ENCODE measurements at places on chromosomes 7 and 10. TPM values are rescaled to one million over a fixed set of nuclear protein-coding genes. Genes with fewer than 3 reads are reported as not detected.

Gene ACTR1A
- total RNA-seq, result 104 TPM

- H3K27me3 ChIP-seq, result peaks cover 10% of the 10 kb centered on the region
- no peak for DNase-seq
- no peak overlapping the region for H3K27ac ChIP-seq
- H3K4me3 ChIP-seq, result no peak overlapping the region
- no peaks in the 10 kb centered on the region for H3K36me3 ChIP-seq
- no peaks in the 10 kb centered on the region for H3K4me1 ChIP-seq
Observed at GRCh38 chr7:101632641-101633040, 3.5 kb upstream of the MYL10 start.

DNA sequence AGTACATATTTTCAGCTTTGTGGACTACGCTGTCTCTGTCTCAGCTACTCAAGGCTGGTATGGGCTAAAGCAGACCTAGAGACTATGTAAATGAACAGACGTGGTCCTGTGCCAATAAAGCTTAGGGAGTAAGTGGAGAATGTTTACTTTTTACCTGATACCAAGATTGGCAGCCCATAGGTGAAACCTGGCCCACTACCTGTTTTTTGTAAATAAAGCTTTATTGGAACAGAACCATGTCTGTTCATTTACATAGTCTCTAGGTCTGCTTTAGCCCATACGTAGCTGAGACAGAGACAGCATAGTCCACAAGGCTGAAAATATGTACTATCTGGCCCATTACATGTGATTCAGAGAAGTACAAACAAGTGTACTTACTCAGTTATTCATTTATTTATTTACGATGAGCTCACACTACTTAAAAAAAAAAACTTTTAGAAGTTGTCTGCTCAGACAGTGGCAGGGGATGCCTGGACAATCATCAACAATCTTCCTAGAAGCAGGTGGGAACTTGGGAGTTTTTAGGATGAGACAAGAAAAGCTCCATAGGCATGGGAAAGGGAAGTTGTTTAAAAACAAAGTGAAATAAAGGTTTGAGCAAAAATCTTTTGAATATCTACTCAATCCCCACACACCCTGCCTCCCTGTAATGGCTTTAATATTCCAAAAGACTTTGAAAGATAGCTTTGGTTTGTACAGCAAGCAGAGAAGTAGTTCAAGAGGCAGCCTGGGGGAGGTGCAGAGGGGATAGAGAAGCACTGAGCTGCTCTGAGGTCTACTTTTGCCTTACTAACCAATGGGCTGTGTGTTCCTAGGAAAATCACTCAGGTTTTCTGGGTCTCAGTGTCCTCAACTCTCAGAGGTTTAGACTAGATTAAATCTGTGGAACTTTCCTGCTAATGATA lies 114.4 kb upstream of the AFAP1L2 start:
- no peaks in the 10 kb centered on the region for H3K27me3 ChIP-seq
- H3K4me1 ChIP-seq, result peaks cover 7% of the 10 kb centered on the region
- peak overlapping the region; percentile 74 for H3K27ac ChIP-seq
- DNase-seq, result no peak
- H3K36me3 ChIP-seq, result no peaks in the 10 kb centered on the region

Gene TIAL1
- 108 TPM for total RNA-seq

Gene GFRA1
- 1.9 TPM for total RNA-seq

Gene NKX2-3
- total RNA-seq, result not detected

- H3K4me3 ChIP-seq, result no peak overlapping the region
- no peaks in the 10 kb centered on the region for H3K36me3 ChIP-seq
- H3K27me3 ChIP-seq, result no peaks in the 10 kb centered on the region
Observed at GRCh38 chr10:7609556-7609955, 57.2 kb downstream of the ITIH5 start.

Gene POM121C
- 32.0 TPM for total RNA-seq

GRCh38 chr10:48611133-48611532 lies 6.3 kb upstream of the ARHGAP22 start:
- H3K36me3 ChIP-seq, result no peaks in the 10 kb centered on the region
- H3K27ac ChIP-seq, result no peak overlapping the region
- H3K27me3 ChIP-seq, result peaks cover under 1% of the 10 kb centered on the region
- no peak for DNase-seq
- no peak overlapping the region for H3K4me3 ChIP-seq
- H3K4me1 ChIP-seq, result peaks cover 24% of the 10 kb centered on the region
